ENCODE measurements at places on chromosomes 11 and 22.

DNA sequence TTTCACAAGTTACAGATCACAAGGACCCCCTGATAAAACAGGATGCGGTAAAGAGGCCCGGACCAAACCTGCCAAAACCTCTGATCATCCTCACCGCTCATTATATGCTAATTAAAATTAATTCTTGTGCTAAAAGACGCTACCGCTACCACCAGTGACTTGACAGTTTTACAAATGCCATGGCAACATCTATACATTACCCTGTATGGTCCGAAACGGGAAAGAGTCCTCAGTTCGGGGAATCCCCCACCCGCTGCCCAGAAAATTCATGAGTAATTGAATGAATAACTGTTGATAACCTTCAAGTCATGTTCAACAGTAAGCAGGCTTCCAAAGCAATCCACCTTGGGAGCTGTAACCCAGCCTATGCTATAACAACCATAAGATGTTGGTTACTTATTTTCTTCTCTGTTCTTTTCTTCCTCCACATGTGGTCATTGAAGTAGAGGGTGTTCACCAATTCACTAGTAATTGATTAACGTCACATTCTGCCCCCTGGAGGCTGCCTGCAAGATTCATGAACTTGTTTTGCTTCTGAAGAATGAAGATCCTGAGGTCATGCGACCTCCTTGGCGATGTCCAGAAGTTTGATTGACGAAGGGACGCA, 20.6 kb downstream of the APOBEC3H start:
- DNase-seq, result no peak

DNA sequence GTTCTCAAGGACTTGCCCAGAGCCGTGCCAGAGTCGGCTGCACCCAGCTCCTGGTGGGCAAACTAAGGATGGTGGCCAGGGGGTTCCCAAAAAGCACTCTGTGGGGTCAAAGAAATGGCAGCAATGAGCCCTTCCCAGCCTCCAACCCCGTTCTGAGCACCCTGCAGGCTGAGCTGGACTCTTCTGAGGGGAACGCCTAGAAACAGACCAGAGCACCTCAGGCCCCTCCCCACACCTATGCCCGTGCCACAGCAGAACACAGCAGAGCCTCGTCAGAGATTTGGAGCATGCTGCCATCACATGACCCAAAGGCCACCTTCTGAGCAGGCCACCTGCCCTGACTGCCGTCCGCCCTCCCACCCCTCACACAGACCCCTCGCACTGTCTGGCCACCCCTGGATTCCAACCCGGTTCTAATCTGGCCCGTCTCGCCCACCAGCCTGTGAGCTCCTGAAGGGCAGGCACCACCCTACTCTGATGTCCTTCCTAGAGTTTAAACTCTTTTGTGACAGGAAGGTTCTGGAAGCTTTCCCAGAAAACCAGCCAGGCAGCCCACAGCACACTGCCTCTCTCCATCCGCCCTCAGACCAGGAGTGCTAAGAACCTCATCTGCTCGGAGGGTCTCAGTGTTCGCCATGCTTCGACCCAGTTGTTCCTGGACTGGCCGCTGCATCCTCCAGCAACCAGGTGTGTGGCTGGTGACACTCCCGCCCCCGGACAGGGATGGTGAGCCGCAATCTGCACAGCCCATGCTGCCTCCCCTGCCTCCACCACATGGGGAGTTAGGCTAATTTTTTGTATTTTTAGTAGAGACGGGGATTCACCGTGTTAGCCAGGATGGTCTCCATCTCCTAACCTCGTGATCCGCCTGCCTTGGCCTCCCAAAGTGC, 97.6 kb downstream of the CELSR1 start:
- no peak for DNase-seq

- no peak for DNase-seq
Measured at GRCh38 chr11:1887451-1888346, 4.0 kb downstream of the PRR33 start.

- DNase-seq, result no peak
Measured at GRCh38 chr11:66871521-66871901, 14.6 kb downstream of the LRFN4 start.

DNA sequence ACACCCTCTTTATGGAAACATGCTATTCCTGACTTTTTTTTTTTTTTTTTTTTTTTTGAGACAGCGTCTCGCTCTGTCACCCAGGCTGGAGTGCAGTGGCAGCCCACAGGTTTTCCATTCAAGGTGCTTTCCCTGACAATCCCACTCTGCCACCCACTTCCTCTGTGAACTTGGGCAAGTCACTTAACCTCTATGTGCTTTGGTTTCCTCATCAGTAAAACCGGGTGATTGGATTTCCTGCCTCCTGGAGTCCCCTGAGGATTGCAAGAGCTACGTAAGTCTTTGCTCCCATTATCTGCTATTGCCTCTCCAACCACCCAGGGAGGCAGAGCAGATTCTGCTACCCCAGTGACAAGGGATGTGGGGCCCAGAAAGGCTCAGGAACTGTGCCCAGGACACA, 54.1 kb downstream of the CELSR1 start:
- DNase-seq, result no peak

DNA sequence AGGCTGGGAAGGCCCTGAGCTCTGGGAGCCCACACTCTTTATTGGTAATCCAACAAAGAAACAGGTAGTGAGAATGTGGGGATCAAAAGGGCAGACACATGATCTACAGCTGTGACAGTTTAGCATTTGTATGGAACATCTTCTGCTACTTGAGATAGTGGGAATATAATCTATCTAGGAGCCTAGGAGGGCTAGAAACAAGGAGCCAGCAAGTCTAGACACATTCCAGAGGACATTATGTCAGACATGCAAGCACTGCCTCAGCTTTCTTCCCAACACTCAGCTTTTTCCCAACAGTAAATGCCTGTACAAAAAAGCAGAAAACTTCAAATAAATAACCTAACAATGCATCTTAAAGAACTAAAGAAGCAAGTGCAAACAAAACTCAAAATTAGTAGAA, 1150.6 kb upstream of the RAG2 start:
- no peak for DNase-seq

GRCh38 chr11:2574553-2575535, 125.0 kb downstream of the KCNQ1OT1 start:
- no peak for DNase-seq
